ENCODE measurements at places on chromosomes 2 and 18.

- no peak for DNase-seq
Observed at GRCh38 chr18:28466204-28466603, 289.3 kb upstream of the CDH2 start.

GRCh38 chr2:71702971-71703898, 249.9 kb downstream of the DYSF start:
- no peak for DNase-seq

DNA sequence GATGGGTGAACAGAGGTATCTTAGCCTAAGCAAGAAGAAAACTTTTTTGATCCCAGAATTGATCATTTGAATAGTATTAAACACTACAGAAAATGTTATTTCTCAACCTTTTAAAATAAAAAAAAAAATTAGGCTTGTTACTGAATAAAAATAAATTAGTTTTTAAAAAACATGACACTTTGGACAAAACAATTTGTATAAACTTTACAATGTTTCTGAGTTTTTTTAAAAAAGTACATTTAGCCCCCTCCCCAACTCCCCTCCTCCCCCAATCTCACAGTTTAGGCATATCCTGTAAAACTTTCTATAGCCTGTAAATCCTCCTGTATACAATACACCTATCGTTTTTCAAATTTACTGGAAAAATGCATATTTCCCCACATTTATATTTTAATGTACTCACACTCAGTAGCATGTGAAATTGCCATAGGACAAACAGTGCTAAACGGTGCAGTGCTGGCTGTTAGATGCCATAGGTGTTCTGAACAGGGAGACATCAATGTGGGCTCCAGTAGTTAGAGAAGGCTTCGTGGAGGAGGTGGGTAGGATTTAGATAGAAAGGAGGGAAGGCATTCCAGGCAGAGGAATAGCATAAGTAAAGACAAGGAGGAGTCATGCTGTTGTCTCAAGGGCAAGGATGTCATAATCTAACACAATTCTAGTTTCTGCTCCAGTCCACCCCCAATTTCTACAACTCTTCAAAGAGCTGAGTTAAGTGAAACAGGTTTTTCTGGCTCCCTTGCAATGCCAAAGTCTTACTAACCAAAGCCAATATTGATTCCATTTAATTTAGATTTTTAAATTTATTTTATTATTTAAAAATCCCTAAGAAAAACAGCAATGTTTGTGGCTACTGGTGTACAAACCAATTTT, 50.9 kb downstream of the SP3 start:
- DNase-seq, result no peak

GRCh38 chr2:188512456-188512855, 220.8 kb downstream of the GULP1 start:
- DNase-seq, result peak; percentile 58

DNA sequence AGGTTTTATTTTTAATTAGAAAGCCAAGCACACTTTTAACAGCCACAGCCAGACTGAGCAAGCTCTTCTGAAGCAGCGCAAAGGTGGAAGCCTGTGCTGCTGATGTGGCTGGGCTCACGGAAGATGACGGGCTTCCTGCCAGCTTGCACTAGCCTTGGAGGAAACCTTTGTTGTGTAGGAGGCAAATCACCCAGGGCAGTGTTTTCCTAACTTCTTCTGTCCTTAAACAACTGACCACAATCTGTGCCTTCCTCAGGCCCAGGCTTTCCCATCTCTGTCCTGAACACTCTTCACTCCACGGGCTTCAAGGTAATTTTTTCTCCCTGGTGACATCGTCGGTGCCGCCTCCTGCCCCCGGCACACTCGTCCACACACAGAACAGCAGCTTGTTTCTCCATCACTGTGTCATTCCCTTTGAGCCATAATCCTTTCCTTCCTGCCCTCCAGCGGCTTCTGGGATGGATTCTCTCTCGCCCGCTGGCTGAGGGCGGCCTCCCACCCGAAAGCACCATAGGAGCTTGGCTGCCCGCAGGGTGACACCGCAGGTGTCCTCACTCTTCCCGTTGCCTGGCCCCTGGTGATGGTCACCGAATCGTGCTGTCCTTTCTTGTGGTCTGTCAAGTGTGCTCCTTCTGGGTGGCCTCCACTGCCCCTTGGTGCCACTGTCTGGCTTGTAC, 31.1 kb upstream of the INHBB start:
- no peak for DNase-seq

GRCh38 chr2:30949435-30949834, 142.2 kb upstream of the CAPN13 start:
- DNase-seq, result no peak

DNA sequence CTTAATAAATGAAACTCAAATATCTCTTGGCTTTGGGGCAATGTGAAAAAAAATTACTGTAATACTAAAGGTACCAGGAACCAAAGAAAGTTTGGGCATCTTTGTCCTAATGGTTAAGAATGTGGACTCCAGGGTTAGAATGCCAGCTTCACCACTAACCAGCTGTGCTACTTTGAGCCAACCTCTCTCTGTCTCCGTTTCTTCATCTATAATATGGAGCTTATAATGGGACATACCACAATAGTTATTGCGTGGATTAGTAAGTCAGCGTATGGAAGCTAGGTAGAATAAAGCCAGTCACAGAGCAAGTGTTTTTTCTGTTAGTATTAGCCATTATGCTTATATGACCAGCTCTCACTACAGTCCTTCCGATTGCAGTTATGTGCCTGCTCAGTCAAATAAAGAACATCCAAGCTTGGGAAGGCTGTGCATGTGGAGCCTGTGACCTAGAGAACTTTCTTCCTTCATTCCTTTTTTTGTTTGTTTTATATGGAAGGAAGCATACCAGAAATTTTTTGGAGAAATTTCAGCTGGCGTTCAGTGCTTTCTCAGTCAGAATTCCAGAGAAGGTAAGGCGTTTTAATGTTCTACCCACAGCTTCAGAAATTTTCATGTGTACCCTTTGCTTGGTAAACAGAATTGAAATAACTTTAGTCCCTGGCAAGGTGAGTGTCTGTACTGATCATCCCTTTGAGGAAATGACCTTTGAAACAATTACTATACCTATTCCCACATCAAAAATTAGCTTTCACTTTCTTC, 114.0 kb upstream of the RND3 start:
- DNase-seq, result no peak

DNA sequence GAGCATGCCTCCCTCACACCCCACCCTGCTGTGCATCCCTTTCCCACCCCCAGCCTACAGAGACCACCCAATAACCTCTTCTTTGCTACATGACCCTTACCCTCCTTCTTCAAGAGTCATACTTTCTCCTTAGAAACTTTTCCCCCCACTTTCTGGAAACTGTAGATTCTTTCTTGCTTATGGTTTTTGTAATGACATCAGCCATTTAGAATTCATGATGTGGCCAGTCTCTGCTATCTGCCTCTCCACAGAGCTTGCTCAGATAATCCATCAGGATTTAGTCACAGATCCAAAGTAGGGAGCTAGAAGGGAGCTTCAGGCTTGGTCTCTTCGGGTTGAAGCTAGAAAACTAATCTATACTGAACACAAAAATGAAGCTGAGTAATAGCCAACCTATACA, 36.5 kb downstream of the GALM start:
- no peak for DNase-seq

- no peak for DNase-seq
Observed at GRCh38 chr2:239312741-239313667, 87.8 kb downstream of the HDAC4 start.

All from NB4 (cell line).